ENCODE measurements at places on chromosomes 16 and 17.
A peak's percentile ranks its signal among the peaks of the same experiment; 100 is the strongest.

DNA sequence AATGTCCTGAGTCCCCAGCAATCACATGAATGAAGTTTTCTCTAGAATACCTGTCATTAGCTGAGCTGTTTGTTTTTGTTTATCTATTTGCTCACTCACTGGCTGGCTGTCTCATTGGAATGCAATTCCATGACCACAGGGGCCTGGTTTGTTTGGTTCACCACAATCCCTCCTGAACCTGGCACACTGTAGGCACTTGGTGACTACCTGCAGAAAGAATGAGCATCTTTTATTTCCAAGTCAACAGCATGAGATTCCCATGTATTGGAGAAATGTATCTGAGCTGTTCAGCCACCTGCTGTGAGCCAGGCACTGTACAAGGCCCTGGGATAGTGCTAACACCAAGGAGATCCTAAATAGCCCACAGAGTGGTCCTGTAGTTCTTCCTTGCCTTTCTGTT, 345.1 kb downstream of the XYLT1 start:
- DNase-seq, result no peak

- no peak for DNase-seq
These were observed 5.7 kb upstream of the VEZF1 start for GRCh38 chr17:57993471-57994365.

DNA sequence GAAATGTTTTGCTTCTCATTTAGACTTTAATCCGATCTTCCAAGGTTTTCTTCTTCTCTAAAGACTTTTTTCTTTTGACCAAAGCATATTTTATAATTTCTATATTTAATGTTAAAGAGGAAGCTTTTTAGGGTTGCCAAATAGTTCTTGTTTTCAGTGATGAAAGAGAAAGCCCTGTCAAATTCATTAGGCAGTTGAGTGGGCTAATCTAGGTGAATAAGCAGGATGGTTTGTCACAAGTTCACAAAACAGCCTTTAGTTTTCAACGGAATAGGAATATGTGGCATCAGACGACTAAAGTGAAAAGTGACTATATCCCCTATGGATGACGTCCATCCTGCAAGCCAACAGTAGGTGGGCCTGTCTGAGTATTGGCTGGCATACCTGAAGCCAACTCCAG, 118.8 kb downstream of the NLK start:
- no peak for DNase-seq

- no peak for DNase-seq
These were observed 53.9 kb downstream of the MGAT5B start for GRCh38 chr17:76922084-76922483.

DNA sequence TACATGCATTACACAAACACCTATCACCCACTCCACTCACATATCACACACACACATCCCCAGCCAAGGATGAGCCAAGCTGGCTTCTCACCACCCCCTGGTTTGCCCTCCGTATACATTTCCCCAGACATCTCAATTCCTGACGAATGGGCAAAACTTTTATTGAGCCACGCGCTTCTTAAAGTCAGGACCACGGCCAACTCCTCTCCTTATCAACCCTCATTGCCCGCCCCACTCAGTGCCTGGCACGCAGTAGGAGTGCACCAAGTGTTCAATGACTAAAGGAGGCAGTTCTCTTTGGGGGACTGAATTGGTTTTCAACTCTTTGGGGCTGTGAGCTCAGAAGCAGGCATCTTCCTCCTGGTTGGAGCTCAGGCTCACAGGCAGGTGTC, 22.5 kb upstream of the C16orf78 start:
- no peak for DNase-seq

DNA sequence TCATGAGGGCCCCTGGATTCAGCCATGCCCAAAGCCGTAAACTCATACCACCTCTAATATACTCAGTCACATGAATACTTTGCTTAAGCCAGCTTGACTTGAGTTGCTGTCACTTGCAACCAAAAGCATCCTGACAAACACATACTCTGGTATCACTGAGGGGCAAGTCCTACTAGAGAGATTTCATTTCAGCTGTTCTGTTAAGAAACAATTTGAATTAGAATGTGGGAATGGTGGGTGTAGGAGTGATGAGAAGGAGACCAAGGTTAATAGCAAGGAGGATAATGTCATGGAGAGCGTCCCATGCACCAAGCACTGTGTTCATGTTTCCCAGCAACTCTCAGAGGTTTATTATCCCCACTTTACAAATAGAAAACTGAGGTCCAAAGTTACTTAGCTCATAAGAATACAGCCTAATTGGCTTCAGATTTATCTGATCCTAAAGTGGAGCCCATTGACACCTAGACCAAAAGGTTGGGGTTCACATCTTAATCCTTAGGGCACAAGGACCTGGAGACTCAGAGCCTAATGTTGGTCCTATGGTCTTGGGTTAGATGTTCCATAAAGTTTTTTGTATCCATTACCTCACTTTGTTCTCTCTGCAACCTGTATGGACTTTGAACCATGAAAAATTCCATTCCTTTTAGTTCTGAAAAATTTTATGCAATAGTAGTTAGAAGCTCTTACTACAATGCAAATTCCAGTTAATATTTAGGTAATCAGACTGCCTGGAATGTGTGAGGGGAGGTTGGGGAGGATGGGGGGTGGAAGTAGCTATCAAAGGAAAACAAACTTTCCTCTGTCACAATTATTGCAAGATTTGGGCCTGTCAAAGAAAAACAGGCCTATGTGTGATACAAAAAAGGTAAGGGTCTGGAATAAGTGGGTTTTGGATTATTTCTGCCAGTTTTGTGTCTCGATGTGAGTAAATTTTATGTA, 105.9 kb downstream of the IRX3 start:
- no peak for DNase-seq

DNA sequence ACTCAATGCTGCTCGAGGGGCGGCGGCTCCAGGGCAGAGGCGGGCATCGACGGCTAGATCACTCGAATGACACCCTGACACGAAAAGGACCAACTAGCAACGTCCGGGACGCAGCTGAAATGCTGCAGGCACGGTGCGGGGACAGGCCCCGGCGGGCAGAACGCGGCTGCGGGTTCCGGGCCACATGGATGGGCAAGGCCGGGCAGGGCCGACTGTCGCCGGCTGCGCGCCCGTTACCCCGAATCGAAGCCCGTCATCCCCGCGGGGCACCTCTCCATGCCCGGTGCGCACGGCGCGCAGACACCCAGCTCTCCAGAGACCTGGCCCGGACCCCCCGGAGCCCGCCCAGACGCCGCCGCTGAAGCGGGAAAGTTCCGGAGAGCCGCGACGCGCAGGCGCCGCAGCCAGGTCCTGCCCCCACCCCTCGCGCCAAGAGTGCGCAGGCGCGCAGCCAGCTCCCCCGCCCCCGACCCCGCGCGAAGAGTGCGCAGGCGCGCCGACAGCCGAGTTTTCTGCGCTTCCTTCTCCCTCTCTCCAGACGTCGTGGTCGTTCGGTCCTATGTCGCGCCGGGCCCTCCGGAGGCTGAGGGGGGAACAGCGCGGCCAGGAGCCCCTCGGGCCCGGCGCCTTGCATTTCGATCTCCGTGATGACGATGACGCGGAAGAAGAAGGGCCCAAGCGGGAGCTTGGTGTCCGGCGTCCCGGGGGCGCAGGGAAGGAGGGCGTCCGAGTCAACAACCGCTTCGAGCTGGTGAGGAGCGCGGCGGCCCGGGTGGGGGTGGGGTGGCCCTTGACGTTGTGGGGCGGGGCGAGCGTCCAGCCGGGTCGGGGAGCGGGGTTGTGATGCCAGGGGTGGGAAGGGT, at the start of gene TCF25:
TCF25 (plus strand) TSS at position 484 of the 863 bp plus-strand sequence; CDS start at position 560, 76 bp downstream.
- DNase-seq, result peak; percentile 85

- no peak for DNase-seq
These were observed 17.3 kb upstream of the C16orf74 start for GRCh38 chr16:85768199-85768598.

DNA sequence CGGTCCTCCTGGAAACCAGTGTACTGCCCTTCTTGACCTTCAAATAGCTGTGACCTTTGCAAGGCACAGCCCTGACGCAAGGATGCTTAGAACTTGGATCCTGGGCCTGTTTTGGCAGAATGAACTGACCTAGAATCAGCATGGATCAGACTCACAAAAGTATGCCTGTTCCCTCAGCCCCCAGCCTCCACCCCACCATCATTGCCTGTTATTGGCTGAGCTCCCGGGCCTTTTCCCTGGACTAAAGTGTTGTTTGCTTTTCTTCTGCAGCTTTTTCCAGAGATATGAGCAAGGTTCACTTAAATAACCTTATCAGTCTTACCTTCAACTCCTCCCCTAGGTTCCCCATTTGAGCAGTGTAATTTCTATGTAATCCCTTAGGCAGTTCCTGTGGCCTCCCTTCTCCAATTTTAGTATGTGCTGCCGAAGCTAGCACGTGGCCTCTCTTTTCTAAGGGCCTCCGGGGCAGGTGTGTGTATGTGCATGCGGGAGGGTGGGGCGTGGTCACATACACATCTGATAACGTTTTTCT, 347.4 kb downstream of the MAF start:
- DNase-seq, result no peak

- DNase-seq, result no peak
These were observed 399.2 kb downstream of the CNTNAP4 start for GRCh38 chr16:76676356-76676755.

DNA sequence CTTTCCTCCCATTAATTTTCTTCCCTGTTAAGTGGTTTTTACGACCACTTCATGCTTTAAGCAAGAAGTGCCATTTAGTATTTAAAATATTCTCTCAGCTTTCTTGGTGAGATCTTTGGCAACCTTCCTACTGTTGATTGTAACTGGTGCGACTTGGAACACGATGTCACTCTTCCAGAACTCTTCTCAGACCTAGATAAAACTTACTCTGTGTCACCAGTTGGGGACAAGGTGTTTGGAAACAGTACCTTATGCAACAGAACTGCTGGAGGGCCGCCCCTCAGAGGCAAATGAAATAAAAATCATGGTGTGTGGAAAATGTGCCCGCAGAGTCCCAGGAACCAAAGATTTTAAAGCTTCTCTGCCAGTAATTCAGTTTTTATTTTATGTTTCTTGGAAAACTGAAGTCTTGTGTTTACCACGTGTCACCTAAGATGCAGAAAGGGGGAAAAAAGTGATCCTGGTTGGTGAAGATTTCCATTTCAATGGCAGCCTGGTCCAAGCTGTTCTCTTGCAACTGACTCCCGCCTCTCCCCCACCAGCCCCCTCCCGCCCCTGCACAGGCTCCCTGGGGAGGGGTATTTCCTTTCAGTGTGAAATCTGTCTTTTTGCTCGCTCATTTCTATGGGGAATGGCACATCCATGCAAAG, 7.2 kb upstream of the HSD11B2 start:
- DNase-seq, result no peak

GRCh38 chr17:49038138-49038537, 41.0 kb downstream of the IGF2BP1 start:
- no peak for DNase-seq

DNA sequence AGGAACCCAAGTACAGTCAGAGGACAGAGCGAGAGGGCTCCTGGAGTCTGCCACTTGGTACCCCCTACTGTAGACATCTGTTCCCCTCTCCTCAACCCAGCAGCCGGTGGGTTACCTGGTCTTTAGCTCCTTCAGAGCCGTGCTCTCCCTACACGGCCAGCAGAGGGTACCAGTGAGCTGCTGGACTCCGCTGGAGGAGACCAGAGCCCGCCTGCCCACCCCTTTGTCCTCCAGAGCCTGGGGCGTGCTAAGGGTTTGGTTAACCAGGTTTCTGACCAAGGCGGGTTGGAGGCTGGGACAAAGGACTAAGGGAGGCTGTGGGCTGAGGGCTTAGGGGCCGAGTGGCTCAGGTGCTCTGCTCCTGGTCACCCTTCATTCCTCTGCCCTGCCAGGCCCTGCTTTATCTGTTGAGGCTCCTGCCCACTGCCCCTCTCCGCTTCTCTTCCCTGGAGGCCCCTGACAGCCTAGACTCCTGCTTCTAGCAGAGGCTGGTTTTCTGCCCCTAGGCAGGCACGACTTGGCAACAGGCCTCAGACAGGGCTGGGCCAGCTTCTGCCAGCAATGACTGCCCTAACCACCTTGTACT, 2.7 kb upstream of the HSD11B2 start:
- DNase-seq, result peak; percentile 48

GRCh38 chr16:74281300-74281699, 15.3 kb upstream of the PSMD7 start:
- DNase-seq, result no peak

DNA sequence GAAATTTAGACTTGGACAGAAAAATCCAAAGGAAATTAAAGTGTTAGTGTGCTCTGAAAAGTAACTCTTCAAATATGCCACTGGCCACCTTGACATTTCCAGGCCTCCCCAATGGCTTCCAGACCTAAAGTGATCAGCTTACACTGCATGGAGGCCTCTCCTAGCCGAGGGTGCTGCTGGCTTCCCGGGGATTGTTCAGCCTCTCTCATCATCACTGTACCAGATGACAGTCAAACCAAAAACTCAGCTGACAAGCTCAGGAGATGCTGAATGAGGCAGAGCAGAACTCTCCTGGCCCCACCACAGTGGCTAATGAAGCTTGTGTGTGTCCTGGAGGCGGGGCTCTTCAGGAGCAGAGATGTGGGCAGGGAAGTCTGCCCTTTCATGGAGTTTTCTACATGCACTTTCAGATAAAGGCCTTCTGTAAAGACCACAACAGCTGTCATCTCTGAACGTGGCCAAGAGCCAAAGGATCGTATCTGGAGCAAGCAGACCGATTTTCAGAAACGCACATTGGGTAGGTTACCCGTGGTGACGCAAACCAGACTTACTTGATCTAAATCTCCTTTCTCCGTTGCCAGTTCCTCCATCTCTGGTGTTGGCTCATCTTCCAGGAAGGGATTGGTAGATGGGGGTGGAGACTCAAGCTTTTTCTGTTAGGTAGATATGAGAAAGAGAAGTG, 113.3 kb downstream of the VPS53 start:
- no peak for DNase-seq

- DNase-seq, result no peak
These were observed 37.8 kb downstream of the RBBP6 start for GRCh38 chr16:24577167-24577566.

GRCh38 chr16:46801428-46802049, 29.4 kb downstream of the C16orf87 start:
- no peak for DNase-seq

- DNase-seq, result no peak
These were observed 39.9 kb upstream of the MYH10 start for GRCh38 chr17:8670421-8670820.

DNA sequence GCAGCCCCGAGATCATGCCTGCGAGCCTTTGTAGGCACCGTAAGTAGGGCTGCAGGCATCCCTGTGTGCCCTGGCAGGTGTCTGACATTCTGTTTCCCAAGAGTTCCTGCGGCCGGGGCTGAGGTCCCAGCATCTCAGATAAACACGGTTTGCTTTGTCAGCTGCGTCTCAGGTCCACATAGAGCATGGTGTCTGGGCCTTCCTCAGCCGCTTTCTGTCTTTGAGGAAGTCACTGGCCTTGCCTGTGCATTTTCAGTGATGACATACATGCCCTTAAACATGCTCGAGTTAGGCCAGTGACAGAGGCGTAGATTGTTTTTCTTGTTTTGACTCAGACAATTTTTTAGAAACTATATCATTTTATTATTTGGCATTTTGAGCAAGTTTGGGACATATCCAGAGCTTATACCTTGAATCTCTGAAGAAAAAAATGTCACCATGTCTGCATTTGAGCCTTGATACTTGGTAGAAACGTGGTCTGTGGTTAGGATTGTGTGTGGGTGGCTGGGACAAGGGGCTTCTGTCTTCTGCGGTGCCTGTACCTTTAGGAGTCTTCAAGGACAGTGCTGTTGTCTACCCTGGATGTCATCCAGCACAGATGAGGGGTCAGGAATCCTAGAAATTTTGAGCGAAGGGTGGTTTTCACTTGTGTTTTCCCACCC, 105.8 kb downstream of the SNX29 start:
- DNase-seq, result no peak

- DNase-seq, result peak; percentile 60
These were observed 334.5 kb downstream of the SEC14L1 start for GRCh38 chr17:77475016-77475976.

Measured in CD4-positive, alpha-beta T cell treated with Interferon gamma for 1 hour (primary cell).